ENCODE measurements at places on chromosomes 7 and 10.

DNA sequence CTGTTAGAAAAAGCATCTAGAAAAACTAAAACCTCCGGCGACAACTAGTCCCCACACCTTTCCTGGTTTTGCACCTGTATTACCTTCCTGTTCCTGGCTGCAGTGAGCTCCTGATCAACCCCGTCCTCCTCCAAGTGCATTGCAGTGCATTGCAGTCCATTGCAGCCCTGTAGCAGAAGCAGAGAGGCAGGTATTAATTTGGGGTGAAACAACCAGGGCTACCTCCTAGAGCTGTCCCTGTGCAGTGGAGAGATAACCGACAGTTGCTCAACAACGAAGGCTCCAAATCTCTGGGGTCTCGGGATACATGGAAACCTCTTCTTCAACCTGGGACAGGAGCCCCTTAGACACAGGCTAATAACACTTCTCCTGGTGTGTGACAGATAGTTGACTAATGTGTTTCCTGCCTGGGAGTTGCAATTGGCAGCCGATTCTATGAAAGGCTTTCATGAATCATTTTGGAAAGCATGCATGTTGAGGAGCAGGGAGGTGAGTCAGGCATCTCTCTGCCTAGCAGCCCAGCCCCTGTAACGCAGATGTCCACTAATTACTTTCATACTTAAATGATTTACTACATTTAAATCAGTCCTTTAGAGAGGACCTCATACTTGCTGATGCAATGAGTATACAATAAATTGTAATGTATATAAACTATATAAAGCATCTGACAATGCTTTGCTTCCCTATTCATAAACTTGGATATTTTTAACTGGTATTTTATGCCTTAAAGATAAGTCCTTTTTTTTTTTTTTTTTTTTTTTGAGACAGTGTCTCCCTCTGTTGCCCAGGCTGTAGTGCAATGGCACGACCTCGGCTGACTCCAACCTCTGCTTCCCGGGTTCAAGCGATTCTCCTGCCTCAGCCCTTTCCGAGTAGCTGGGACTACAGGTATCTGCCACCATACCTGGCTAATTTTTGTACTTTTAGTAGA, 59.0 kb downstream of the PRR15 start:
- DNase-seq = peak; percentile 80

DNA sequence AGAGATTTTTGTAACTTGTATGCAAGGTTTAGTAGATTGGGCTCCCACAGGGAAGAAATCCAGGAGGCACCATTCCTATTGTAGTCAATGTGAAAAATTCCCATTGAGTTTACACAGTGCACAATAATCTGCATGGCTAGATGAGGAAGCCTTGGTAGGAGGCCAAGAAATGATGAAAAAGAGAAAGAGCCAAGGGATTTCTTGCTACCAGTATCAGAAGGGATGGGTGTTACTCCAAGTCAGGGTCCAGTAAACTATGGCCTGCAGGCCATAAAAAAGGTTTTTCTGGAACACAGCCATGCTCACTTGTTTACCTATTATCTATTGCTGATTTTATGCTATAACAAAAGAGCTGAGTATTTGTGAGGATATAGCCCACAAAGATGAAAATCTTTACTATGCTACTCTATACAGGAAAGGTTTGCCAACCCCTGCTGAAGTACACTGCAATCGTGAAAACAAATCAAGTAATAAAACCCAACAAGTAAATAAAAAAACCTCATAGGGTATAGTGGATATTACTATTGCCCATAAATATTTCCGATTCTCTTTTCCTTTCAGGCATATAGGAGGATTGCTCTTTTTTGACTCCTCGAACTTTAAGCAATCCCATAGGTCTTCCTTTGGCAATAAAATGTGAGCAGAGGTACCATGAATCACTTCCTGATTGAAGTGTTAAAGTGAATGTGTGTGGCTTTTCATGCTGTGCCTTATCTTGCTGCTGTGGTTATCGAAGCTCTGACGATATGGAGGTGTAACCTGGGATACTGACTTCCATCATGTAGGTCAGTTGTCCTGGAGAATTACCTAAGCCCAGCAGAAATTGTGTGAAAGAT, 256.3 kb upstream of the MAGI2 start:
- DNase-seq = no peak

DNA sequence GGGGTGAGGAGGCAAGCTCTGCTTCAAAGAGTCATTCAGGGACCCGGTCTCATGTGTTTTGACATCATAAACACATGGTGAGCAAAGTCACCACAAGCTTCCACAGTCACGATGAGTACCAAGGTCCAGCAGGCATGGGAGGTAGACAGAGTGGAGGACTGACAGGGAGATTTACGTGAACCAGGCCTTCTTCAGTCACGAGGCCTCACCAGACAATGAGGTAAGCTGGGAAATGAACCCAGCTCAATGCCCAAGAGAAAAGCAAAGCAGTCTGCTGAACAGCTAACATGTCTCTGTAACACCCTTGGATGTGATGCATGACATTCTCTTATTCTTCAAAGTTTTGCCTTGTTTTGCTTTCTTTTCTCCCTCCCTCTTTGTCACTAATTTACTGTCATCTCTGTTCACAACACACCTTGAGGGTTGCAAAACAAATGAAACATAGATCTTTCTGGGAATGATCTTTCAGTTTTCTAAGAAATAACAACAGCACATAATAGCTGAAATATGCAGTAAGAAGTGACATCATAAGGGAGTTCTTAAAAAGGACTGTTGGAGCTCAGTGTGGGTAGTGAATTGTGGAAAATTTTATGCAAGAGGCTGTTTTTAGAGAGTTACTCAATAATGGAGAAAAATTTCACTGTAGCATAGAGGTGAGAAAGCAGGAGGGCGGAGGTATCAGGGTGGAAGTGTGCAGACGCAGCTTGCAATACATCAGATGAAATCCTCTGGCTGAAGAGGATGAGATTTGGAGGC, 9.0 kb downstream of the PPP1R17 start:
- DNase-seq = no peak

DNA sequence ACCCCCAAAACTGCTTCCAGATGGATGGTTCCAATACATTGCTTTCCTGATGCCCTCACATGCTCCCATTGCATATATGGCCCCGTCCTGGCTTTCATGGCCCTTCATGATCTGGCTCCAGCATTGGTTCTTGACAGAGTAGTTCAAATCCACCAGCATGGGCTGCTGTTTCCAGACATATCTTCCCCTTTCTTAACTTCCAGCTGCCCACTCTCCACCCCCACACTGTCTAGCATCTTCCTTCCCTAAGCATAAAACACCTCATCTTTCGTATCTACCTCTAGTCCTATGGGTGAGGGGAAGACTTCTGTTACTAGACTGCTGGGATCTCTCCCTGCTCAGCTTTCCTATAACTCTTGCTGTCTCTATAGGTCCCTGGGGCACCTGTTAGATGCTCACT, 13.2 kb upstream of the GOLGA7B start:
- no peak for DNase-seq

DNA sequence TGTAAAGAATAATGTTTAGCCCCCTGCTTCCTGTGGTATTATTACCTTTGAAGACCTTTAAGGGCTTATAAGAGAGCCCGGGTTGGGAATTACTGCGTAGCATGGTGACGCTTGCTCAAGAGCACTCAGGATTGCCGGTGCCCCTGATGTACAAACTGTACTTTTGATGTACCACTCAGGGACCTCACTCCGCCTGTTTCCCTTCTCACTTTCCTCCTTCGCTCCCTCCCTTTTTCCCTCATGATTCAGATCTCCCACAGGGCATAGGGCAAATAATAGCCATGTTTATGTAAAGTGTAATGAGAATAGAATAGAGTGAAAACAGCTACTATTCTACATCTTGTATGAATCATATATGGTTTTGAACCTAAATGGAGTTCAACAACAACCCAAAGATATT, 77.8 kb upstream of the PDCD4 start:
- DNase-seq = no peak

GRCh38 chr7:6155596-6155995, 116.8 kb downstream of the CYTH3 start:
- no peak for DNase-seq

GRCh38 chr7:151057506-151057988, at the start of gene CDK5:
CDK5 (minus strand) TSS chr7:151057897; CDS start chr7:151057848, 49 bp downstream.
- DNase-seq = no peak

GRCh38 chr10:396107-396506, 260.9 kb downstream of the ZMYND11 start:
- DNase-seq = no peak

- no peak for DNase-seq
Observed at GRCh38 chr10:80454513-80455460, 677 bp downstream of the TSPAN14 start.

DNA sequence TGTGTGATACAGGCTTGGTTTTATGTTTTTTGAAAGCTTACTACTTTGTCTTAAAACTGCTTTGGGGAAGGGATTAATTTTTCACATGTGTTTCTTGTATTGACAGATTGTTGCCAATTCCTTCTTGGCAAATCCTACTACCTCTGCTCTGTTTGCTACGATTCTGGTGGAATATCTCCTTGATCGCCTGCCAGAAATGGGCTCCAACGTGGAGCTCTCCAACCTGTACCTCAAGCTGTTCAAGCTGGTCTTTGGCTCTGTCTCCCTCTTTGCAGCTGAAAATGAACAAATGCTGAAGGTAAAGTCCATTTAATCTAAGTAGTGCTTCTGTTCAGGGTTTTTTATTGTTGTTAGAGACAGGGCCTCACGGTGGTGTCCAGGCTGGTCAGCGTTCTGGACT, 33.6 kb downstream of the TRRAP start:
- no peak for DNase-seq

DNA sequence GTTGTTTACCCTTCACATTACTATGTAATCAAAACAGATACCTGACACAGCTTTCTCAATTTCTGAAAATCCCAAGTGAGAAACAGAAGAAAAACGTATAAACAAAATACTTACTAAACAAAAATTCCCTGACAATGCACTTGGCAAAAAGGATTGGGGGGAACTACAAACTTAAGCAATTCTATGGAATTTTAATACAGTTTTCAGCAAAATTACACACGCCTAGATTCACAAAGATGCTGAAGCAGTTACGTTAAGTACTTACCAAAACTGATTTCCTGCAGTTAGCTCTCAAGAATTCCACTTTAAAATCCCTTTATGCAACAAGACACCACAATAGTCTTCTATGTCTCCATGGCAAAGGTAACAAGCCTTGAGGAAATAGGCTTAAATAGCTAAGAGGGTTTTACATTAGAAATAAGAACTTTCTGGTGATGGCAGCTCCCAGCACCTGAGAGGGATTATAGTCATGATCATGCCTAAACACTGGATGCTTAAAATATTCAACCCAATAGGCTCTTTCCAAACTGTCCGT, 10.8 kb downstream of the TOMM7 start:
- no peak for DNase-seq

DNA sequence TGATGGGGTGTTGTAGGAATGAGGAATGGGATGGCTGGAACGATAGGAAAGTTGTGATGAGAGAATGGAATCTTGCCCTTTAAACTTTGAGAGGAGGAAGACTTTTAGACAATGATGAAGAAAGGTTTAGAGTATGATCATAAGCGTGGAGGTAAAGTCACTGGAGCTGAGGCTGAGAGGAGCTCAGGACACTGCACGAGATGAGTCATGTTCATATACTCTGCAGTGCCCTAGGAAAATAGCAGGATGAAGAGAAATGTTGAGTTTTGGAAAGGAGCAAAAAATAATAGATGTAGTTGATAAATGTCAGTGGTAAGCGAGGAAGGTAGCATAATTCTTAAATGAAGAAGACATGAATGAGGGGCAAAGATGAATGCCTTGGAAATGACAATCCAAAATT, 28.3 kb upstream of the CUL1 start:
- DNase-seq = no peak

- peak; percentile 48 for DNase-seq
Observed at GRCh38 chr7:23938937-23939552, 229.0 kb downstream of the STK31 start.

- DNase-seq = no peak
Observed at GRCh38 chr7:138417078-138417700, 42.9 kb upstream of the TRIM24 start.

DNA sequence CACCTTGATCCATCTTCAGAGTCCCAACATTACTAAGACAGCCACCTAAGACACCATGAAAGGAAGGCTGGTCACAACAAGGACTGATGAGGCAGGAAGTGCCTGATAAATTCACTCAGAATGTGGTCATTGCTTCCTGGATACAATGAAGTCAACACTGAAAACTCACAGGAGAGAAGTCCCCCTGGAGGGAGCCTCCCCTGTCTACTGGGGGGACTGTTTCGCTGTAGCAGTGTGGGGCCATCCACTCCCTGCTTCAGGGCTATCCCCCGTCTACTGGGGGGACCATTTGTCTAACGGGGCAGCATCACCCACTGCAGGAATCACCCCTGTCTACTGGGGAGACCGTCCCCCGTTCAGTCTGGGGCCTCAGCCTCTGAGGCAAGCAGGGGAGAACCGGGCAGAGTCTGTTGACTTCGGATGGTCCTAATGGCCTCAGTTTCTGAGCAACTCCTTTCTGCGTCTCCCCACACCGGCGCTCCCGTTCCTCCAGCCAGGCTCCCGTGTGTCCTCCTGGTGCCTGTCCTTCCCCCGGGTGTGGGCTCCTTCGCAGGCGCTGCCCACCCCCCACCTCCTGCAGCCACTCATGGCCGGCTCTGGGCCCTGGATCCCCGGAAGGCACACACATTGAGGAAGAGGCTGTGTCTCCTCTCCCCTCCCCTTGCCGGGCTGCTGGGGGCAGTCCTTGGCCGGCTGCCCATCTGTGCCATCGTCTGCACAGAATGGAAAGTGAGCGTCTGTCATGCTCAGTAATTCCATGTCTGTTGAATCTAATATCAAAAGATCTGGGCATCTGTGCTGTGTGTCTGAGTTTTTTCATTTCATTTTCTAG, 59.9 kb upstream of the DNAJB6 start:
- no peak for DNase-seq

GRCh38 chr7:96663871-96664445, 45.7 kb downstream of the SEM1 start:
- DNase-seq = no peak

DNA sequence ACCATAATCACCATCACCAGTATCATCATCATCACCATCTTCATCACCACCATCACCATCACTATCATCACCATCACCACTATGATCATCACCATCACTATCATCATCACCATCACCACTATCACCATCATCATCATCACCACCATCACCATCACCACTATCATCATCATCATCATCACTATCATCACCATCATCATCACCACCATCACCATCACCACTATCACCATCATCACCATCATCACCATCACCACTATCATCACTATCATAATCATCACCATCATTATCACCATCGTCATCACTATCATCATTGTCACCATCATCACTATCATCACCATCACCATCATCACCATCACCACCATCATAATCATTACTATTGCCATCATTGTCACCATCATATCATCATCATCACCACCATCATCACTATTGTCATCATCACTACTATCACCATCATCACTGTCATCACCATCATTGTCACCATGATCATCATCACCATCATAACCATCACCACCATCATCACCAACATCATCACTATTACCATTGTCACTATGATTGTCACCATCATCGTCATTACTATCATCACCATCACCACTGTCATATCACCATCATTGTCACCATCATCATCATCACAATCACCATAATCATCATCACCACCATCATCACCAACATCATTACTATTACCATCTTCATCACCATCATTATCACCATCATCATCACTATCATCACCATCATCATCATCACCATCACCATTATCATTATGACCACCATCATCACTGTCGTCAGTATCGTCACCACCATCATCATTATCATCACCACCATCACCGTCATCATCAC, 154.7 kb downstream of the ACTR3B start:
- DNase-seq = no peak
